ENCODE measurements at places on chromosomes 11 and 22.

GRCh38 chr22:49203859-49204598, 623.6 kb downstream of the BRD1 start:
- DNase-seq, result no peak

DNA sequence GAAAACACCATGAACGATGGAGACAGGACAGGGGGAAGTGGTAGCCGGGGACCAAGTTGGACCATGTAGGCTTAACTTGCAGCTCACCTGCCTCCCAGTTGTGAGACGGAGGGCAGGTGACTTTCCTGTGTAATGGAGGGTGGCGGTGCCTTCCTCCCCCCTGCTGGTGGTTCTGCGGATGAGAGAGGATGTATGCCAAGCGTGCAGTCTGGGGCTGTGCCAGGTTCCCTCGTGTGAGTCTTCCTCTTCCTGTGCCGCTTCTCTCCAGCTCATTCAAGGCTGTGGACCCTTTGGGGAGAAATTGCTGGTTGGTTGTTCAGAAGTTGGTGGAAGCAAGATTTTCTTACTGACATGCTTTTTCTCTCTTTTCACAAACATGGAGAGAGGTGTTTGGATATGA, 35.1 kb downstream of the MPPED1 start:
- DNase-seq, result peak; percentile 75

DNA sequence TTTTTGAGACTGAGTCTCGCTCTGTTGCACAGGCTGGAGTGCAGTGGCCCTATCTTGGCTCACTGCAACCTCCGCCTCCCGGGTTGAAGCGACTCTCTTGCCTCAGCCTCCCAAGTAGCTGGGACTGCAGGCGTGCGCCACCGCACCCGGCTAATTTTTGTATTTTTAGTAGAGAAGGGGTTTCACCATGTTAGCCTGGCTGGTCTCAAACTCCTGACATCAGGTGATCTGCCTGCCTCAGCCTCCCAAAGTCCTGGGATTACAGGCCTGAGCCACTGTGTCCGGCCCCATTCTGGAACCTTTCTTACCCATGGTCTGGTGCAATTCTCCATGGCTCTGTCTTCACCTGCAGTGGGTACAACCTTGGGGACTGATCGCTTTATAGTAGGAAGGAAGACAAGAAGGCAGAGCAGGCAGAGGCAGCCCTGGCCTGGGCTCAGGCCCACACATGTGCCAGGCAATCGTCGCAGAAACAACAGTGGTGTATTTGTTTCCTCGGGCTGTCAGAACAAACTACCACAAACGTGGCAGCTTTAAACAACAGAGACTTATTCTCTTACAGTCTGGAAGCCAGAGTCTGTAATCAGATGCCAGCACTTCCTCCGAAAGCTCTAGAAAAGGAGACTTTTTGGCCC, 4.0 kb upstream of the PTGDR2 start:
- DNase-seq, result no peak

DNA sequence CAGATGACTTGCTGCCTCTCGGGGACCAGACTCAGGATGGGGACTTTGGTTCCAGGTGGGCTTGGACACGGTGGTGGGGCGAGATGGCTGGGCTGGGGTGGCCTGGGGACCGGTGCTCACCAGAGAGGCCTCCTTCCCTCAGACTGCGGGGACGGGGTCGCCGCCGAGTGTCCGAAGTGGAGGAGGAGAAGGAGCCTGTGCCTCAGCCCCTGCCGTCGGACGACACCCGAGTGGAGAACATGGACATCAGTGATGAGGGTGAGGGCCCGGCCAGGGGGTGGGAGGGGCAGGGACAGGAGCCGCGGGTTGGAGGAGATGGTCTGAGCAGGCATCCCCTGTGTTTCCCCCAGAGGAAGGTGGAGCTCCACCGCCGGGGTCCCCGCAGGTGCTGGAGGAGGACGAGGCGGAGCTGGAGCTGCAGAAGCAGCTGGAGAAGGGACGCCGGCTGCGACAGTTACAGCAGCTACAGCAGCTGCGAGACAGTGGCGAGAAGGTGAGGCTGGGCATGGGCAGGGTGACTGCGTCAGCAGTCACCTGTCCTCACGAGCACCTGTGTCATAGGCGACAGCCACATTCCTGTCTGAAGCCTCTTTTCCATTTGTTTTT, 5.9 kb downstream of the SART1 start:
- no peak for DNase-seq
